ENCODE measurements at places on chromosomes 7 and 10.
A peak's percentile ranks its signal among the peaks of the same experiment; 100 is the strongest.

GRCh38 chr10:124449170-124450011, 444 bp downstream of the NKX1-2 start:
- DNase-seq, result no peak

GRCh38 chr10:35007858-35008301, 82.3 kb downstream of the CUL2 start:
- DNase-seq, result no peak

- no peak for DNase-seq
Observed at GRCh38 chr7:143258831-143259230, 4.4 kb upstream of the GSTK1 start.

DNA sequence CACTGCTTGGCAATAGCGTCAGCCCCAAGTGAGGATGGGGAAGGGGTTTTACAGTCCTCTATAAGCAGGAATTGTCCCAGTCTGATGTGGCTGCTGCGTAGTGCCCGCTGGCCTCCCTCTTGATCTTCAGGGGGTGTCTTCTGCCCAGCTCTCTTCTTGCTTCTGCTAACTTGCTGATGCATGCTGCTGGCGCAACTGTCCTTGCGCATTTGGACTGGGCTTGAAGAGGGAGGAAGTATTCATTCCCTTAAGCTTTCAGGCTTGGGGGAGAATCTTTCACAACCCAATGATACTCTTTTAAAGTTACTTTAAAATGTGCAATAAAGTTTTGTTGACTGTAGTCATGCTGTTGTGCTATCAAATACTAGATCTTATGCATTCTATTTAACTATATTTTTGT, 10.3 kb downstream of the GALNT11 start:
- DNase-seq, result no peak

- no peak for DNase-seq
Observed at GRCh38 chr7:153504288-153505075, 547.7 kb upstream of the DPP6 start.

DNA sequence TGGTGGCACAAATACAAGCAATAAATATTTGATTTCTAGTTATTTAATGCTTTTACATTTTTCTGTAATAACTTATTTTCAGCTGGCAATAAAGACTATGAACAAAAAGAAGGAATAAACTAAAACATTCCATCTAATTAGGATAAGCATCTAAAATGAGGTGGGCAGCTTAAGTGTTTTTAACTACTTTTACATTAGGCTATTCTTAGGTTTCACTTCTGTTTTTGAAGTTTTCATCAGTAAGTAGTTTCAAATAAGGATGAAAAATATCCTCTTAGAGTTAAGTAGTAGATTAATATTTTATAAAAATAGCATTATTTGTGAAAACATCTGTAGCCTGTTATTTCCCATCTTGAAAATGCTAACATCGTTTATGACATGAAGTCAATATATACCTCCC, 15.9 kb downstream of the NT5C2 start:
- DNase-seq, result no peak

- DNase-seq, result no peak
Observed at GRCh38 chr7:12328888-12329770, 74.5 kb downstream of the VWDE start.

DNA sequence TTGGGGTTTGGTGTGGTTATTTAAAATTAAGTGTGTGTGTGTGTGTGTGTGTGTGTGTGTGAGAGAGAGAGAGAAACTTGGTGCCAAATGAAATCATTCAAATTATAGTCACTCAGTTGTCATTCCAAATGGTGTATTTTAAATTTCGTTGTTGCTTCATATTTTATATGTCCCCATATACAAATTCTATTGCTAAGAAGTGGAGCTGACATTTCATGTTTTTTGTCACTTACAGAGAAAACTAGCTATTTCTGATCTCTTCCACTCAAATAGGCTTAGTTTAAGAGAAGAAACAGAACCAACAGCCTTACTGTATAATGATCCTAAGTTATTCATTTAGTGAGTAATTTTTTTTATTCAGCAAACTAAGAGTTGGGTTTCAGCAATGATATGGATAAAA, 42.3 kb downstream of the CHRM2 start:
- no peak for DNase-seq

DNA sequence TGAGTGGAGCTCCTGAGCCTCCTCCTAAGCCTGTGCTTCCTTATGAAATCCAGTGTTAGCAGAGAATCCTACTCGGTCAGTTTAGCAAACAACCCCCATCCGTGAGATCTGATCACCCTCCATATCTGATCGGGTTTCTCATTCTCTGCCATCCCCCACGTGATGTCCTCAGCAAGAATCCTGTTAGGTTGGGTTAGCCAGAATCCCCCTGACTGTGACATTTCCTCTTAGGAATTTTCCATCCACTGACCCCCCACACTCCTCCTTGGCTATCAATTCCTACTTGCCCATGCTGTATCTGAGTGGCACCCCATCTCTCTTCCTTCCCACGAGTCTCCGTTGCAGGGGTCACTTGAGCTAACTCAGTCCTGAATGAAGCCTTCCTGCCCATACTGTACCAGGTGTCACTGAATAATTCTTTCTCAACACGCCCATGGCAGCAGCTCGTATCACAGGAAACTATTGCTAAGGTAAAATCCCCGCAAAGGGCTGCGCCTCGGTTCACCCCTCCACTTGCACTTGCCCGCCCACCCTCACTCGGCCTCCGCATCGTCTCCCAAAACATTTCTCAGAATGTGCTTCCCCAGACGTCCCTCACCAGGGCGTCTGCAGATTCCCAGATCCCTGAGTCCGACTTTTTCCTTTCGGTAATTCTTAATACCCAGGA, 44.1 kb downstream of the MYOF start:
- no peak for DNase-seq

DNA sequence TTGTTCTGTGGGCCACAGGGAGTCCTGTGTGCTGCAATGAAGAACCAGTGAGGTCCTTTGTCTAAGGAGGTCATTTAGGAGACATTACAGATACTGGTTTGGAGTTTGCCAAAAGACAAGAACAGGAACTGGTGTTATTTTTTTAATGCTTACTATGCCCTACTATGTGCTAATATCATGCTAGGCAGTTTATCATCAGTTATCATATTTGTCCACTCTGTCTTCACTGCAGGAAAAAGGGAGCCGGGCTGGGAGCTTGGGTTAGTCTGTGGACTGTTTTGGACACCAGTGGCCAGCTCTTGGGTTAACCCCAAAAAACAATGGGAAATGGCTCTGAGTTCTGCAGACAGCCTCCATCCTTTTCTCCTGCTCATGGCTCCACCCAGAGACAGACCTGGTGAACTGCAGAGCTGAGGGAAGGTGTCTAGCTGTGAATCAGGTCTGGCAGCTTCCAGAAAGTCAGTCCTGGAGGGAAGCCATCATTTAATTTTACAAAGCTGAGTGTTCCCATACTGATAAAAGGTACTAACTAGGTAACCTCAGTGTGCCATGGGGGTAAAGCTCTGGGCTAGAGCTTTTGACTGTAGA, 101.2 kb upstream of the ZNF746 start:
- DNase-seq, result no peak

DNA sequence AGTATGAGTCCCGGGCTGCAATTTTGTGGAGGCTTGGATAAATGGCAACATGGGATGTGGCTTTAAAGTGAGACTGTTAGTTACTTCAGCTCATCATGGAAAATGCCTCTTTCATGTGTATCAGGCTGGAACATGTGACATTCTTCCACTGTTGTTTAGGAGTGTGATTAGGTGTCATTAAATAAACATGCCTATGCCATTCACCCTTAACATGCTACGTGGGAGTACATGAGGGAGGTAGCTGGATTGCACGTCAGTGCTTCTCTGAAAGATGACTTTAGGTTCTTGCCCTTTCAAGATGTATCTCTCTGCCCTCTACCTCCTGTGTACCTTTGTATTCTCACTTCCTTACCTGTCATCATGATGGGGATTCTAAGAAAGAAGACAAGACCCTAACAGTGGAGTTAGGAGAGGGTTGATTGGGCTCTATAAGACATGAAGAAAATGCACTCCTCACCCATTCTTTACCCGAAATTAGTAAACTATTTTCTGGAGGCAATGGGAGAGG, 8.9 kb downstream of the AKR1E2 start:
- no peak for DNase-seq

DNA sequence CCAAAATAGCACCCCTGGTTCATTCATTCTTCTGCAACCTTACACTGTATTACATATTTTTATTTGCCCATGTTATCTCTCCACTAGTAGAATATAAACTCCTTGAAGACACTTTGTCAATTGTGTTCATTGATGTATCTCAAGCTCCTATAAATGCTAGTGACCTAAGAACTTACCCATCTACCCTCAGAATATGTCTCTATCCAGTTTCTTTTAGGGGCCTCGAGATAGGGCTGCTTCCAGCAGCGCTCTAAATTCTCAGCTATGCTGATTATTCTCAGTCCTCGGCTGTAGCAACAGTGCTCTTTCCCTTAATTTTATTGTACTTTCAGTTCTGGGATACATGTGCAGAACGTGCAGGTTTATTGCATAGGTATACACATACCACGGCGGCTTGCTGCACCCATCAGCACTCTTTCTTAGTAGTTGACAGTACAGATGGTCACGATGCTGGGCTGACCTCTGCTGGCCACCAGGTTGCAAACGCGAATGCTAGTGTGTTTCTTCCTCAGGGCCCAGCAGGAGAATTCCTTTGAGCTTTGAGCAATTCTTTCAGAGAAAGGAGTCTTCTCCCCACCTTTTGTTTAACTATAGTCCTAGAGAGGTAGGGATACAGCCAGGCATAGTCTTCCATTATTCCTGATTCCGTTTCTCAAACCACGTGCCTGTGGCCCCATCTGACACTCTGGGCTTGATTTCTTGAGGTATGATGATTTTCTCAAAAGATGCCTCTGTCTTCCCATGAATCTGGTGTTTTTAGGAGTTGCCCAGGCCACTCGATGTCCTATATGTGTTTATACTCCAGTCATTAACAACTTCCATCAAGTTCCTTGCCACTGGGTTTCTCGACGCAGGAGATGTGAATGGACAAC, 49.1 kb upstream of the CDC14C start:
- no peak for DNase-seq

GRCh38 chr10:3054183-3054850, 13.0 kb upstream of the PFKP start:
- no peak for DNase-seq

- no peak for DNase-seq
Observed at GRCh38 chr7:78562191-78562590, 763.6 kb downstream of the PHTF2 start.

GRCh38 chr10:99431190-99431760, 851 bp upstream of the GOT1 start:
- DNase-seq, result peak; percentile 78

GRCh38 chr10:60921633-60922032, 22.4 kb downstream of the RHOBTB1 start:
- DNase-seq, result no peak

- DNase-seq, result no peak
Observed at GRCh38 chr7:22319424-22320403, 37.2 kb downstream of the RAPGEF5 start.

DNA sequence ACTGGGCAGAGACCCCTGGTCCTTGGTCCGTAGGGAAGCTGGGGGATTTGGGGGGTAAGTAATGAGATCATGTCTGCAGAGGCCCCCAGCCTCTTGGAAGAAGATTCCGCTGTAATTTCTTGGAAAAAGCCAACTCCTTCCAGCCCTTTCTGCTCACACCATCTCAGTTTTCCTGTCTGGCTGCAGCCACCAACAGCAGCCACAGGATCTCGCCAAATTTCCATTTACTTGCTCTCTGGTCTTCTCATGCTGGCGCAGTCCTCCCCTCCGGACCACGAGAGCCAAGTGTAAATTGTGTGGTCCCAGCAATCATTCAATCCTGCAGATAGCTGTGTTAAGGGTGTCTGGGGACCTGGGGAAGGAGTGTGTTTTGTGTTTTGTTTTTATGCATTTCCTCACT, 49.6 kb downstream of the ASB13 start:
- no peak for DNase-seq

- no peak for DNase-seq
Observed at GRCh38 chr7:46580766-46581165, 659.7 kb upstream of the IGFBP3 start.

- peak; percentile 98 for DNase-seq
Observed at GRCh38 chr10:75234017-75234682, 1.6 kb downstream of the COMTD1 start.

DNA sequence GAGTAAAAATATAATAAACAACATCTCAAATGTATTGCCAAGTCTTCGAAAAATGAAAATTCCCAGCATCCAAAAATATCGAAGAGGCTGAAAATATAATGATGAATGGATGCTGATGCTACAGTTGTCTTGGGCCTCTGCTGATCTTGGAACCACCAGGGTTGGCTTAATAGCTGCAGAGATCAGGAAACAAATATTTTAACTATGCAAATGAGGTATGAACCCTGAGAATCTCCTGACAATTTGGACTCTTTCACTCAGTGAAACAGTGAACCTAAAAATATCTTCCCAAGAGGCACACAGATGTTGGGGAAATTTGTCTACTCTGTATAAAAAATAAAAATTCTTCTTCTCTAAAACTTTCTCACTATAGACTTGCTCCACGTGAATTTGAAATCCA, 97.7 kb upstream of the EGFR start:
- DNase-seq, result no peak

- no peak for DNase-seq
Observed at GRCh38 chr7:31924251-31924650, 146.0 kb downstream of the PDE1C start.

DNA sequence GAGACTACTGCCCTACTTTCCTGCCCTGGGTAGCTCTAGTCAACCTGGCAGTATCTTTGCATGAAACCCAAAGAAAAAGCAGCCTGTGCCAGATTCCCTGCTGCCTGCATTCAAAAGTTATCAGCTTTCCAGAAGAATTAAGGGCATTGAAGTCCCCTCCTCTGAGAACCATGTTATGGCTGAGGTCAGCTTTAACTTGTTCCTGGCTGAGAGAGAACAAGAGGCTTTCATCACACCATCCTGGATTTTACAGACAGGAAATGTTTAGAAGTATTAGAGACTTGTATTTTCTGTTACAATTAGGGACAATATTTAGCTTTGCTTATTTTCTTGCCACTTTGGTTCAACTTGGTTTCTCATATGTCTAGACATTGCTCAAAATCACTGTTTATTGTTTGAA, 238.8 kb downstream of the ARL4A start:
- no peak for DNase-seq

GRCh38 chr10:86657396-86658011, 3.2 kb downstream of the OPN4 start:
- no peak for DNase-seq

- DNase-seq, result no peak
Observed at GRCh38 chr7:13097499-13097898, 410.1 kb downstream of the ARL4A start.

GRCh38 chr10:97013983-97014382, 171.8 kb downstream of the SLIT1 start:
- DNase-seq, result peak; percentile 23

All from left lobe of liver (tissue), 2 donors.